ENCODE measurements at places on chromosomes 1 and 21. TPM values are rescaled to one million over a fixed set of nuclear protein-coding genes. Genes with fewer than 3 reads are reported as not detected.

GRCh38 chr1:224217655-224218623, 34.9 kb downstream of the DEGS1 start:
- DNase-seq = no peak

GRCh38 chr21:38811257-38811656, 5.5 kb downstream of the ETS2 start:
- no peak for DNase-seq

GRCh38 chr1:57925226-57925625, 501.4 kb upstream of the DAB1 start:
- no peak for DNase-seq

DNA sequence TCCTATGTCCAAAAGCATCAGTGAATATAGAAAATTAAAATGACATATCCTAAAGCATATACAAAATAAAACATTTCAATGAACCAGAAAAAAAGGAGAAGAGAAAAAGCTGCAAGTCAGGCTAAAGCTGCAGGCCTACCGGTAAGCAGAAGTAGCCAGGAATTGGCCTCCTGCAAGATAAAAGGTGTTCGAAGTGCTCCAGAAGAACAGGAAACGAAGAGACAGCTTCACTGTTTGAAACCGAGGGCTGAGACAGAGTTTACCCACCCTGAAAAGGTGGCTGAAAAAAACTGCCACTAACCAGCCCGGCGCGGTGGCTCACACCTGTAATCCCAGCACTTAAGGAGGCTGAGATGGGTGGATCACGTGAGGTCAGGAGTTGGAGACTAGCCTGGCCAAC, 37.4 kb downstream of the NSL1 start:
- no peak for DNase-seq

GRCh38 chr1:204435872-204436271, 24.3 kb upstream of the PPP1R15B start:
- DNase-seq = no peak

GRCh38 chr1:240174734-240175133, 83.1 kb downstream of the FMN2 start:
- no peak for DNase-seq

- no peak for DNase-seq
These were observed 40.5 kb upstream of the HMCN1 start for GRCh38 chr1:185693654-185694053.

- DNase-seq = no peak
These were observed 8.5 kb downstream of the IRF2BP2 start for GRCh38 chr1:234601301-234602017.

GRCh38 chr1:247386217-247386616, 29.8 kb upstream of the NLRP3 start:
- no peak for DNase-seq

DNA sequence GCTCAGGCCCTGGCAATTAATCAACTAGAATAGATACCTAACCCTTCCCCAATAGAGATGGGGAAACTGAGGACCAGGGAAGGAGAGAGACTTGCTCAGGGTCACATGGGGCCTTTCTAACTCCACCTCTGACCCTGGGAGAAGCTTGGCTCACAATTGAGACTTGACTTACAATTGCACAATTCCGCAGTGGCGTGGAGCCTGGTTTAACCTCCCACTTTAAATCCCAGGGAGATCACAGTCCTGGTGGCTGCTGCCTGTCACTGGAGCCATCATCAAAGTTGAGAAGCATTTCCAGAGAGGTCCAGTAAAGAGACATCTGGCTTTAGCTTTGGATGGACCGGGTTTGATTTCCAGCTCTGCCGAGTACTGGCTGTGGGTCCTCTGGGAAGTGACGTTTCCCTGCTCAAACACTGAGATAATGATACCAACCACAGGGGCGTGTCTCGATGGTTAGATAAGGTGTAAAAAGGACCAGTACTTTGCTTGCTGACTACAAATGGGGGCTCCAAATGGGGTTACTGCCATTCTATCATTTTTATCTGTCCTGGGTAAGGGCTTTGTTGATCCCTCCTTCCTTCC, 39.3 kb downstream of the TRIM62 start:
- no peak for DNase-seq

GRCh38 chr1:149848340-149849110, 50.8 kb upstream of the BOLA1 start:
- no peak for DNase-seq

RIMKLA gene
- total RNA-seq = 13.6 TPM

PTPRC gene
- 1.4 TPM for total RNA-seq

TCHH gene
- total RNA-seq = 0.28 TPM

C1orf141 gene
- not detected for total RNA-seq

GCSAML gene
- not detected for total RNA-seq

PLPPR4 gene
- total RNA-seq = not detected

MGST3 gene
- total RNA-seq = 103 TPM
